ENCODE measurements at places on chromosomes 2 and 18.

GRCh38 chr18:62458346-62458745 is 64.5 kb upstream of the ZCCHC2 start:
- no peak for DNase-seq

DNA sequence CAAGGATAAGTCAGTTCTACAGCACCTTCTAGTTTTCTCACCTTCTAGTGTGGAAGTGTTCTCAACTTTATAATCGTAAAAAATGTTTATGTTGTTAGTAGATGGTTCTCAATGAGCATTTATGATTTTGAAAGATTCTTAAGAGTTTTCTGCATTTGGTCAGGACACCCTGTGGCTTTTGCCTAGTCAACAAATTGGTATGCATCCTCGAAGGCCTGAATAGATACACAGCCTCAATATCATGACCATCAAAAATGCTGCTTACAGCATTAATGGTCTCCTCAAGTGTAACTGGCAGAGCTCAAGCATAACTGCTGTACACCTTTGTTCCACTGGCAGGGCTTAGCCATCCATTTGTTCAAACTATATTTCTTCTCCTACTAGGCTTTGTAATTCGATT is 96.7 kb downstream of the CRACDL start:
- no peak for DNase-seq

DNA sequence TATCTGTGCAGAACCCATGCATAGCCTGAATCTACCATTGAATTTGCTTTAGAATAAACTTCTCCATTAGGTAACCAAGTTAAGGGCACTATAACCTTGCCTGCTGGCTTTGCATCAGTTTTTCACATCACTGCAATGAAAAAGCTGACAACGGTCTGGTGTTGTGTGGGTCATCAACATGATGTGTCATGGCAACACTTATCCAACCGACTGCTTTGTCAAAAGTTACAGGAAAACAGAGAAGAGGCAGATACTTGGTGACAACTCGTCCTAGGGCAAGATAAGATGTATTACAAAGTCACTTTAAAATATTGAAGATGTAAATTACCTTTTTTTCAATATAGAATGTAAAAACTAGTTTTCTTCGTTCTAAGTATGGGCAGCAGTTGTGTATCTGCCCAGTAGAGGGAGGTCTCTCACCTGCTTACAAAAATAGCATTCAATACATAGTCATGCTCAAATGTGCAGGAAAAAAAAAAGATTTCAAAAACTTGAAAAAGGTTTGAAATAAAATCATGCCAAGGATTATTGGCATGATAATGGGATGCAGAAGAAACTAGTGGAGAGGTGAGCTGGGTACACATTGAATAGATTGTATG is 96.3 kb downstream of the EVA1A start:
- no peak for DNase-seq

GRCh38 chr18:59704146-59704545 is 6.9 kb upstream of the CCBE1 start:
- DNase-seq: no peak
